ENCODE measurements at places on chromosomes 6 and 20.

GRCh38 chr6:105397987-105398386 lies 4.9 kb downstream of the PREP start:
- DNase-seq, result no peak

- DNase-seq, result no peak
Observed at GRCh38 chr6:137744877-137745276, 122.2 kb upstream of the TNFAIP3 start.

GRCh38 chr6:37860226-37860839 lies 40.8 kb downstream of the ZFAND3 start:
- peak; percentile 24 for DNase-seq

DNA sequence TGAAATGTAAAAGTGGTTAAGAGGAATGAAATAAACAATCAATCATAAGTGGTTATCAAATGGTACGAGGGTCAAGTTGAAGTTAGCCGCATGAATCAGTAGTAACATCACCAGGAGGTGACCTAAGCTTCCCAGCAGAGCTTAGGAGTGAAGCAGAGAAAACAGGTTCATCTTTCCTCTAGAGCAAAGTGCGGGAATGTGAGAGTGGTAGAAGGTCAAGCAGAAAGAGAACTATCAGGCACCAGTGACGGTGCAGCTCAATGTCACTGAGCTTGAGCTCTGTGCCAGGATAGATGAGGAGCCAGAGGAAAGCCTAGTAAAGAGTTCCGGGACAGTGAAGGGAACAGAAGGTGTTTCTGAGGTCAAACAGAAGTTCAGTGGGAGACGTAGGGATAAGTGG lies 20.8 kb upstream of the TNFAIP3 start:
- DNase-seq, result no peak

DNA sequence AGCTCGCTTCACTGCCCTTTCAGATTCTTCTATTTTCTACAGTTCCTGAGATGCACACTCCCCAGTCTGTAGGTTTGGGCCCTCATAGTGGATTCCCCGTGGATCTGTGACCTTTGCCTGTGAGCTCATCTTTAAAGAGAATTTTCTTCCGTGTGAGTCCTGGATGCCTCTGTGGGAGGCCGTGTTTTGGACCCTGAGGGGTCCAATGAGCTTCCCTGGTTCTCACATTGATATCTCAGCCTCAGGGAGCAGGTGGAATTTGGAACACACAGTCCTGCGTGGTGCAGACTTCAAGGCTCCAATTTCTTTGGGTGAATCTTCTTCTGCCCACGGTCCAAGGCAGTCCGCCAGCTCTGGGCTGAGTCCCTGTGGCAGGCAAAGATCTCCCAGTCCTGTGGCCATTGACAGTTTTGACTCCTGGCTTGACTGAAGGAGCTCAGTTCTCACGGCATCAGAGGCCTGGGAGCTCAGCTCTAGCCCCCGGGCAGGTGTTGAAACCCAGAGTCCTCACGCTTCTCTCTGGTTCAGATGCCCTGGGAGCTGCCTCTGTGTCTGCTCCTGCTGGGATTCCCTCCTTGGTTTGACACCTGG lies 61.0 kb downstream of the PSMG4 start:
- DNase-seq, result no peak

- DNase-seq, result no peak
Observed at GRCh38 chr6:124995131-124995530, 32.9 kb downstream of the RNF217 start.

GRCh38 chr20:16451982-16452381 lies 121.3 kb downstream of the KIF16B start:
- no peak for DNase-seq

GRCh38 chr20:62171245-62171644 lies 11.6 kb upstream of the MTG2 start:
- no peak for DNase-seq

DNA sequence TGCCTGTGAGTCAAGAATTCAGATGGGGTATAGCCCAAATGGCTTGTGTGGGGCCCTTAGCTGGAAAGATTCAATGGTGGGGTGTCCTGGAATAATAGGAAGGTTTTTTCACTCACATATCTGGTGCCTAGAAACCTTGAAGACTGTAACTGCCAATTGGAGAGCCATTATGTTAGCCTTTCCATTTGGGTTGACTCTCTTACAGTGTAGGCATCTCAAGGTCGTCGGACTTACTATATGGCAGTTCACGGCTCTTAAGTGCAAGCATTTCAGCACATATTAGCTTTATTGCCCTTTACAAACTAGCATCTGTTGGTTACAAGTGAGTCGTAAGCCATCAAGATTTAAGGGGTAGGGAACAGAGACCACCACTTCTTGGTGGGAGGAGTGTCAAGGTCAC lies 74.1 kb downstream of the CD2AP start:
- DNase-seq, result no peak

- DNase-seq, result no peak
Observed at GRCh38 chr6:106666282-106667021, 37.1 kb downstream of the QRSL1 start.

DNA sequence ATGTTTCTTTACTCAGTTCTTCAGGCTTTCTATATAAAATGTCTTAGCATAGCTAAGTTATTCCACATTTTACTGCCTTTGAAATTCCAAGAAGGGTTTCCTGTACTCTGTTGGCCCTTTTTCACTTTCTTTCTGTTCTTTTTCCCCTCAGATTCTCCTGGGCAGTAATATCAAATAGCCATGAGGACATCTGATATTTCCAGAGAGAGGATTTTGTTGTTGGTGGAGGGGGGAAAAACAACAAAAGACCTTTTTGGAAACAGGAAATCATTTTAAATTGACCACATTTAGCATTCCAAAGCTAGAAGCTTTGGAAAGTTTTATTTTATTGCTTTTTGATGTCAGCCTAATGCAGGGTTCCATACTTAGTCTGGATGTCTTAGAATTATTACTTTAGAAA lies 445.4 kb downstream of the GJA1 start:
- DNase-seq, result no peak

- peak; percentile 31 for DNase-seq
Observed at GRCh38 chr6:28982476-28983266, 22.4 kb downstream of the ZNF311 start.

GRCh38 chr6:122663981-122664380 lies 53.8 kb downstream of the PKIB start:
- DNase-seq, result no peak

DNA sequence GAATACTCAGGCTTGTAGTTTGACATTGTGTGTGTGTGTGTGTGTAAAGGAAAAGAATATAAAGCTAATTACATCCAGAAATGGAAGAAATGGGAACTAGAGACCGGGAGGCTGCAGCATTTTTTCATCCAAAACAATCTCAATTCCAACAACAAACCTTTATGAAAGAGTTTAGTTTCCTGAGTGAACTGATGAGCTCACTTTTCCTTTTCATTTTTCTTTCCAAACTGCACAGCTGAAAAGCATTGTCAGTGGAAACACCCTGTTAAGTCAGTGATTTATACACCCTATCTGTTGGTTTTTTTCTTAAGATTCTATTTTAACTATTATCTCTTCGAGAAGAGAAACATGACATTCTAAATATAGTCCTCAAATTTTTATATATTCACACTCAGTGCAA lies 130.9 kb downstream of the RFPL4B start:
- no peak for DNase-seq

GRCh38 chr6:2959909-2960719 lies 11.3 kb downstream of the SERPINB6 start:
- DNase-seq, result no peak

DNA sequence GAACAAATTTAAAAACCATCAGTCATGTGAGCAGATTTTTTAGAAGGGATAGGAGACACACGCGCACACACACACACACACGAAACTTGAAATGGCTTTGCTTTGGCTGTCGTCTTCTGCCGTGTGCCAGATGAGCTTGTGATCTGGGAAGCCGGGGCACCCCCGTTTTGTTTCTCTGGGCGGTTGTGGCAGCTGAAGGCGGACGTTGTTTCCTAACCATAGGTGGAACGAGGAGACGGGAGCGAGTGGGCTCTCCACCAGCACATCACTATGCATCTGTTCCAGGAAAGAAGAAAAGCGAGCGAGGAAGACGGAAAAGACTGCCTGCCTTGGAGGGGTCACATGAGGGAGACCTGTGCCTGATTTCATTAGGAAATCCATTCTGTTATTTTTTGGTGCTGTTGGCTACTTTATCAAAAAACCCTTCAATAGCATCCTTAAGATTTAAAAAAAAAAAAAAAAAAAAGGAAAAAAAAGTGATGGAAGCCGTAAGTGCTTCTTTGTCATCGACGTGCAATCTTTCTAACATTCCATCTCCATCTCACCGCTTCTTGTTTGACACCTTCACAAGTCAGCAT lies 142.1 kb downstream of the DTNBP1 start:
- DNase-seq, result no peak

- no peak for DNase-seq
Observed at GRCh38 chr6:142823256-142823902, 121.6 kb downstream of the HIVEP2 start.

DNA sequence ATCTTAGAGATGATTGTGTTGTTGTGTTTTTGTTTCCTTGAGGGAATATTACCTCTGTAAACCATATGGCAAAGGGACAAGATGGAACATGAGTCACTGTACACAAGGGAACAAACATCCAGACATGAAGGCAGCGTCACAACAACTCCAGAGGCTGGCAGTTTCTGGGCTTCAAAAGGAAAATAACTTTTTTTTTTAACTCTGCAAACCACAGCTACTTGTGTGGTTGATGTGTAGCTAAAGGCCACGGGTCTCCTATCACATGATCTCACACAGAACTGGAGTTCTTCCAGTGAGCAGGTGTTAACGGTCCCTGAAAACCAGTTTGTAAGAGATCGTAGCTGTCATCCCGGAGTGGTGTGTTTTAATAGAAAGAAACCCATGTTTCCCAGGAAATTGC lies 33.2 kb upstream of the HBS1L start:
- peak; percentile 71 for DNase-seq

- DNase-seq, result no peak
Observed at GRCh38 chr6:126661646-126662045, 321.7 kb downstream of the CENPW start.

GRCh38 chr6:16168121-16168520 lies 39.2 kb downstream of the MYLIP start:
- no peak for DNase-seq

- DNase-seq, result no peak
Observed at GRCh38 chr20:44039147-44039546, 124.5 kb downstream of the TOX2 start.

GRCh38 chr20:50425076-50425475 lies 85.1 kb upstream of the PTPN1 start:
- no peak for DNase-seq

- DNase-seq, result no peak
Observed at GRCh38 chr6:23566418-23566817, 559.6 kb upstream of the NRSN1 start.

DNA sequence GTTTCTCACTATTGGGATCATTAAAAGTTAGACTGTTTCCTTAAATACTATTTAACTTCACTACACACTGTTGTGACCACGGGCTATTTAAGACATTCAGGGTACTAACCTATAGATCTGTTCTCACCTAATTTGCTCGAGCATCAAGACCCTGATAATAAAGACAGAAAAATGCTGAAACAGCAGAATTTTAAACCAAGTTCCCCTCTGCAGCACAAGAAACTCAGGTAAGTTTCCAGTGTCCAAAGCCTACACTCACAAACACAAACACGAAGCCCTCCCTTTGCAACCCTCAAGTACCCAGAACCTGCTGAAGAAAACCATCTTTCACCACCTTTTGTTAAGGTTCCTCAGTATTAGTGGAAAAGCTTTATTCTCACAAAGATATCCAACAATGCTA lies 4.0 kb downstream of the SNX5 start:
- DNase-seq, result no peak

GRCh38 chr6:18410412-18410811 lies 23.3 kb downstream of the RNF144B start:
- no peak for DNase-seq

- DNase-seq, result no peak
Observed at GRCh38 chr20:17936761-17937732, 31.5 kb downstream of the SNX5 start.

DNA sequence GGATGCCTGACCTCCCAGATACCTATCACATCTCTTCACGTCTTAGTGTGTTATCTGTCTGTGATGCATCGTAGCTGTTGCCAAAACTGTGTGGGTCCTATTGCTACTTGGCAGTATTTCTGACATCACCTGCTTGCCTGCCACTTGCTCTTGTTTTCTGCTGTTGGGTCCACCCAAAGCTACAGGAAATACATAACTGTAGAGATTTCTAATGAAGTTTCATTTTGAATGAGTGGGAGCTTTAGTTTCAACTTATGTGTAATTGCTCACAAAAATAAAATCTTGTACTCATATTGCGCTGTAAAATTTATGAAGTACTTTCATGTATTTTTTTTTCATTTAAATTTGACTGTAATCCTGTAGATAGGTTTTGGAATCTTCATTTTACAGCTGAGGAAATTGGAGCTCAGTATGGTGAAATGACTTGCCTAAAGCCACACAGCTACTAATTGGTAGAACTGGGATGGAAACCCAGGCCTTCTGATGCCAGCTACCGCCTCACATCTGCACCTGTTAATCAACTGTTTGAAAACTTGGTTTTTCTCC lies 113.6 kb upstream of the MAN1A1 start:
- DNase-seq, result peak; percentile 35

- peak; percentile 54 for DNase-seq
Observed at GRCh38 chr20:44736170-44737021, 9.3 kb upstream of the KCNK15 start.

DNA sequence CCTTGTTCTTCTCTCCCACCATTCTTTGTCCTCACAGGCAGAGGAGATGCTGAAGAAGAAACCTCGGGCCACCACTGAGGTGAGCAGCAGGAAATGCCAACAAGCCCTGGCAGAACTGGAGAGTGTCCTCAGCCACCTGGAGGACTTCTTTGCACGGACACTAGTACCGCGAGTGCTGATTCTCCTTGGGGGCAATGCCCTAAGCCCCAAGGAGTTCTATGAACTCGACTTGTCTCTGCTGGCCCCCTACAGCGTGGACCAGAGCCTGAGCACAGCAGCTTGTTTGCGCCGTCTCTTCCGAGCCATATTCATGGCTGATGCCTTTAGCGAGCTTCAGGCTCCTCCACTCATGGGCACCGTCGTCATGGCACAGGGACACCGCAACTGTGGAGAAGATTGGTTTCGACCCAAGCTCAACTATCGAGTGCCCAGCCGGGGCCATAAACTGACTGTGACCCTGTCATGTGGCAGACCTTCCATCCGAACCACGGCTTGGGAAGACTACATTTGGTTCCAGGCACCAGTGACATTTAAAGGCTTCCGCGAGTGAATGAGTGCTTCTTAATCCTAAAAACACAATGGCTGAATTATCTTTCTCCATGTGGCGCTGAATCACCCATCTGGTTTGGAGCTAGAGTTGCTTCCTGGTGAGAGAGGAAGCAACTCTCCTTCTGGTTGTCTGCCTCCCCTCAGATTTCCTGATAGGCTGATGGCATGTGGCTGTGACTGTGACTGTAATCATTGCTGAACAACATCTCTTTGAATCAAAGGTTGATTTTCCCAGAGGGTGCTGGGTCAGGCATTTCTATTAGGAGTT lies 4.6 kb downstream of the MAD2L1BP start:
- no peak for DNase-seq

DNA sequence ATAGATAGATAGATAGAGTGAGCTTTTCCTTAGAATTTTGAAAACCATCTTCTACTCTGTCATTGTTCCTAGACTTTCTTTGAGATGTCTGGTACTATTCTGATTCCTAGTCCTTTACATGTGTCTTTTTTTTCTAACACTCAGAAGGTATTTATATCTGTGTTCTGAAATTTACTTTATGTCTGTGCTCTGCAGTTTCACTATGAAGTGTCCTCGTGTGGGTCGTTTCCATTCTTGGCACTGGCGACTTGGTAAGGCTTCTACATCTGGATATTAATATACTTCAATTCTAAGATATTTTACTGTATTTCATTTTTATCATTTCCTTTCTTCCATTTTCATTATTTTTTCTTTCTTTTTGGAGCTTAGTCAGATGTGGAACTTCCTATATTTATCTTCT lies 87.0 kb downstream of the FHL5 start:
- no peak for DNase-seq

- no peak for DNase-seq
Observed at GRCh38 chr6:91575032-91575431, 988.2 kb upstream of the MAP3K7 start.

Data from activated CD4-positive, alpha-beta T cell treated with anti-CD3 and anti-CD28 coated beads, Interleukin-2, amount 10 ng/mL, durations not matched to agents 7 days and 5 days (primary cell).